ENCODE measurements at places on chromosomes 4 and X. TPM values are rescaled to one million over a fixed set of nuclear protein-coding genes. Genes with fewer than 3 reads are reported as not detected.

DNA sequence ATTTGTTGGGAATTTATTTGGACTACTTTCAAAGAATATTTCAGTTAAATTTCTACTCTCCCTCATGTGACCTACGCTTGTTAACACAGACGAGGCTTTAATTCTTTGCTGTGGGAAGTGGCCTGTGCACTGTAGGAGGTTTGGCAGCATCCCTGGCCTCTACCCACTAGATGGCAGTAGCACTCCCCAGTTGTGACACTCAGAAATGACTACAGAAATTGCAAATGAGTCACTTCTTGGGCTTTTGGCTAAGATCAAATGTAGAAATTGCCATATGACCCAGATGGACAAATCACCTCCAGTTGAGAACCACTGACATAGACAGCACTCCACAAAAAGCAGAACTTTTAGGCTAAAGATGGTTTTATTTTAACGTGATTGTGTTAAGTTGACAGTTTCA lies 22.1 kb downstream of the PIR start:
- no peaks in the 10 kb centered on the region for H3K36me3 ChIP-seq
- H3K27me3 ChIP-seq: no peaks in the 10 kb centered on the region
- H3K4me3 ChIP-seq: no peak overlapping the region
- H3K4me1 ChIP-seq: no peaks in the 10 kb centered on the region

- no peak for DNase-seq
- H3K36me3 ChIP-seq: no peaks in the 10 kb centered on the region
- peaks cover 4% of the 10 kb centered on the region for H3K27me3 ChIP-seq
Observed at GRCh38 chrX:100710816-100711215, 21.1 kb downstream of the SYTL4 start.

The WNK3 gene
- 0.33 TPM for total RNA-seq

GRCh38 chr4:140331245-140331644 lies 42.2 kb upstream of the SCOC start:
- no peak overlapping the region for H3K27ac ChIP-seq
- no peaks in the 10 kb centered on the region for H3K36me3 ChIP-seq
- peaks cover 6% of the 10 kb centered on the region for H3K27me3 ChIP-seq
- H3K4me1 ChIP-seq: peaks cover 5% of the 10 kb centered on the region
- H3K4me3 ChIP-seq: no peak overlapping the region

- no peaks in the 10 kb centered on the region for H3K27me3 ChIP-seq
- DNase-seq: no peak
- H3K36me3 ChIP-seq: no peaks in the 10 kb centered on the region
- H3K4me1 ChIP-seq: peaks cover 23% of the 10 kb centered on the region
- no peak overlapping the region for H3K27ac ChIP-seq
Observed at GRCh38 chr4:81465406-81466340, 6.0 kb downstream of the RASGEF1B start.

DNA sequence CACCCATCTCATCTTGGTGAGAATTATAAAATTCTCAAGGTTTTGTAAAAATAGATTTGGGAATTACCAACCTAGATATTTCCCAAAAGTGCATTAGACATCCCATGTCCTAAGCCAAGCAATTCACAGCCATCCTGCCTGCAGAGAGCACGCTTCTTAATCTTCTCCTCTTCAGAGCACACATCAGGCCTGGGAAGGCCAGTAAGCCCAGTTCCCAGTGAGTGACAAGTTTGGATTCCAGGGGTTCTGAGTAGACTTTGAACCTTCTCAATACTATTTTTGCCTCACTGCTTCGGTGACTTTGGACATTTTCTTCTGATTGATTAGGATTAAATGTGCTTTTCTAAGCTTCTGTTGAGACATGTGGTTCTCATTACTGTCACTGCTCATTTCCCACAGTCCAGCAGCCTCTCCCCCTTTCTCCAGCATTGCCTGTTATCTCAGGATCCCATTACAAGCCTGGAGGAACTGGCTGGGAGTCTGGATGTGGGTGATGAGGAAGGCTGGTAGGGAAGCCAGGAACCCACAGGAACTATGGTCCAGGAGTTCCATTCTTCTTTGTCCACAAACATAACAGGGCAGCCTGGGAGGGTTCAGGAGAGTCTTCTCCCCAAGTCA lies 56.4 kb upstream of the TMEM150C start:
- H3K27ac ChIP-seq: no peak overlapping the region
- H3K4me3 ChIP-seq: no peak overlapping the region
- no peak for DNase-seq
- H3K4me1 ChIP-seq: no peaks in the 10 kb centered on the region
- H3K36me3 ChIP-seq: no peaks in the 10 kb centered on the region

Data from activated naive CD8-positive, alpha-beta T cell treated with anti-CD3 and anti-CD28 coated beads, Interleukin-2, amount 10 ng/mL, durations not matched to agents 7 days and 5 days (primary cell).